MM.1S (cell line): ENCODE measurements at places on chromosomes 1 and 21.

- no peak for DNase-seq
- no peak overlapping the region for H3K27ac ChIP-seq
- no peaks in the 10 kb centered on the region for H3K36me3 ChIP-seq
These were observed 66.7 kb downstream of the PATJ start for GRCh38 chr1:61808968-61809367.

GRCh38 chr1:83024251-83024767 lies 974.6 kb downstream of the TTLL7 start:
- no peak overlapping the region for H3K4me3 ChIP-seq
- no peak overlapping the region for H3K27ac ChIP-seq
- DNase-seq: no peak
- H3K36me3 ChIP-seq: no peaks in the 10 kb centered on the region

GRCh38 chr1:206802401-206802800 lies 30.1 kb upstream of the IL10 start:
- H3K27me3 ChIP-seq: no peaks in the 10 kb centered on the region
- H3K27ac ChIP-seq: peak overlapping the region; percentile 89; the same call in 1 of the 2 replicates
- DNase-seq: no peak
- H3K4me1 ChIP-seq: peaks cover 41% of the 10 kb centered on the region
- no peak overlapping the region for H3K4me3 ChIP-seq
- no peaks in the 10 kb centered on the region for H3K36me3 ChIP-seq

DNA sequence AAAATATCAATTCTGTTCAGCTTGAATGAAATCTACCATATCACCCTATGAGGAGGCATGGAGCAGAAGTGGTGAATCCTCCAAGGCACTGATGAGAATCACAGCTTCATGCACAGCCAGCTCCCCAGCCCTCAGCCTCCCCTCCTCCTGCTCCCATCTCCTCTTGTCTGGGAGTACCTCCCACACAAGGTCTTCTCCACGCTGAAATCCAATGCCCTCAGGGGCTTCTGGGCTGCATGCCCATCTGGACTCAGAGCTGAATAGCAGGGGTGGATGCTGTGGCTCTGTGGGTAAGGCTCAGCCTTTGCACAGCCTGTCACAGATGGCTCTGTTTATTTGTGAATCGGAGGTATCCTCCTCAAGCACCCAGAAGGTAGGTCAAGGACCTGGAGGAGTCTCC lies 48.6 kb downstream of the KCNC4 start:
- no peak for DNase-seq
- no peak overlapping the region for H3K4me3 ChIP-seq
- peaks cover 19% of the 10 kb centered on the region for H3K4me1 ChIP-seq
- no peak overlapping the region for H3K27ac ChIP-seq

DNA sequence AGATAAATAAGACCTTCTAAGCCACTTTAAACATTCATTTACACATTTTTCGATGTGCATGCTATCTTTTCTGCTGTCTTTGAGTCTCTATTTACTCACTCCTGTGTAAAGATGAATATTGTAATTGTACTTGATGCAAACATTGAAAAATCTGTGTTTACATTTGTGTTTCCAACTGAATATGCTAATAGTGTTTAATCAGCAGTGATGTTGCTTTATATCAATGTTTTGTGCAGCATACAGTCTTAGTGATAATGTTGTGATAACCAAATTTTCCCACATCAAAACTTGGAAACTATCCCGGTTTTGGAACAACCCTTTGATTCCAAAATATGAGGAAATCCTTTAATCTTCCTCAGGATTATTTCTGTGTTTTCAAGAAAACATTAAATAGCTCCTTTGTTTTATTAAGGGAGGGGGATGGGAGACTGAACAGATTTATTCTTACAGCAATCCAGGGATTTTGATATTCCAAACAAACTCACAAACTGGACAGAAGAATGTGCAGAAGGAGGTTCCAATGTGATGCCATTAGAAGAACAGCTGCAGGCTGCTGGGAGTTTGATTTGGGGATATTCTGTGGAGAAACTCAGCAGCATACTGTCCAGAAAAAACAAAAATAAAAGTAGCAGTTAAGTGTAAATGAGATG lies 248.0 kb downstream of the S1PR1 start:
- no peak overlapping the region for H3K27ac ChIP-seq
- H3K4me3 ChIP-seq: no peak overlapping the region
- no peak for DNase-seq
- no peaks in the 10 kb centered on the region for H3K27me3 ChIP-seq
- no peaks in the 10 kb centered on the region for H3K36me3 ChIP-seq

GRCh38 chr1:174932587-174932986 lies 67.2 kb upstream of the CACYBP start:
- no peak overlapping the region for H3K4me3 ChIP-seq
- no peak overlapping the region for H3K27ac ChIP-seq
- no peak for DNase-seq
- H3K27me3 ChIP-seq: no peaks in the 10 kb centered on the region

DNA sequence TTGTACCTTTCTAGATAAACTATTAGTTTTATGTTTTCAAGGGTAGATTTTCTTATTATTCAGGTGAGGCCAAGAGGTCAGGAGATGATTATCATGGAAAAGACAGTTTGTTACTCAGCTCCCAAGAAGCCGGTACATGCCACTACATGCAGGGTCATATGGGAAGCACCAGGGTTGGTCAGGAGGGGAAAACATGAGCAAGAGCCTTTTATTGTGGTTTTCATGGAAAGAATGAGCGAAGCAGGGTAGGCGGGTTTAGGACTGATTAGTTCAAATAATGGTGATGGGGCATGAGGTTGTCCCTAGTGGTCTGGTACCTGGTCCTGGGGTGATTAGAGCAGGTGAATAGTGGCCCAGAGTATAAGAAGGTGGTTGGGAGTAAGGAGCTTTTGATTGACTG lies 189.9 kb downstream of the APP start:
- H3K4me3 ChIP-seq: no peak overlapping the region
- no peak for DNase-seq
- H3K27me3 ChIP-seq: no peaks in the 10 kb centered on the region
- H3K4me1 ChIP-seq: no peaks in the 10 kb centered on the region
- no peaks in the 10 kb centered on the region for H3K36me3 ChIP-seq

GRCh38 chr1:182680901-182681567 lies 3.4 kb downstream of the RGS8 start:
- no peak overlapping the region for H3K4me3 ChIP-seq
- H3K27me3 ChIP-seq: peaks cover 26% of the 10 kb centered on the region
- H3K4me1 ChIP-seq: peaks cover 17% of the 10 kb centered on the region
- H3K36me3 ChIP-seq: no peaks in the 10 kb centered on the region

- DNase-seq: no peak
- H3K36me3 ChIP-seq: no peaks in the 10 kb centered on the region
- no peaks in the 10 kb centered on the region for H3K4me1 ChIP-seq
- no peak overlapping the region for H3K27ac ChIP-seq
These were observed 145.6 kb downstream of the NFIA start for GRCh38 chr1:61227857-61228550.

DNA sequence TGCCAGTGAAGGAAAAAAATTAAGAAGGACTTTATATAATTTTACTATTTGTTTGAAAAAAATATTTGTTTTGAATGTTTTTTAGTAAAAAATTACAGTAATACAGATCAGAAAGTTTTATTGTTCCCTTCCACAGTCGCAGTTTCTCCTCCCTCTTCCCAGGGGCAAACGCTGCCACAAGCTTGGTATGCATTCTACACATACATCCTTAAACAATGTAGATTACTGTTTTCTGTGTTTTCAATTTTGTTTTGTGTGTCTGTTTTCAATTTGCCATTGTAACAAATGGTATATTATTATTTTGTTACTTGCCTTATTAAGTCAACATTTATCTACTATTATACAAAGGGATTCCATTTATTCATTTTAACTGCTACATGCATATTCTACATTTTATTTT lies 257.1 kb downstream of the HMCN1 start:
- no peaks in the 10 kb centered on the region for H3K4me1 ChIP-seq
- no peaks in the 10 kb centered on the region for H3K27me3 ChIP-seq
- no peak overlapping the region for H3K4me3 ChIP-seq

DNA sequence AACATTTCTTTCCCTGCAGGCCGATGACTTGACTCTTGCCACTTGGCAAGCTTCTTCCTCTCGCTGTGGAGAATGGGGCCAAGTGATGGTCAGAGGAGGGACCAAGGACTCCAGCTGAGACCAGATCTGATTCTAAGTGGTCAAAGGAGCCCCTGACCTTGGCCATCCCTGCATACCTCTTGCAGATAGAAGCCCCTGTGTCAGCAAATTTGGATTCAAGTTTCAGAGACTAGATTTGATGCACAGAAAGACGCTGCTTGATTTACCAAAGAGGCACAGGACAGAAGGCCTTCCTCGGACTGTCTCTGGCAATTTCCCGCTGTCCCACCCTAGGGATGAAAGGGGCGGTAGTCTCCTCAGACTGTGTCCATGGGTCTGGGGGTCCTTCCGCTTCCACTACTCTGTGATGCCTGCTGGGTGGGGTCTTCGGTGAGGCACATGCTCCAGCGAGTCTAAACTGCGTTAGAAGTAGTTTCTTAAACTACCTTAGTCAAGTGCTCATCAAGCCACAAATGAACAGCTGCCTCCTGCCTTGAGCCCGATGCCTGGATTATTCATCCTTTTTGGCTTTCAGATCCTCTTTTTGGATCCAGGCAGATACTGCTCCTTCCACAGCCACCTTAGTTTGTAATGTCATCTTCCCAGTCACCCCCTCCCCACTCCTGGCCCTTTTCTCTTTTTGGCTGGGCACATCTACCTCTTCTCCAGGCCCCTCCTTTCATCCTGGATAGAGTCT lies 31.8 kb upstream of the RBM15 start:
- H3K36me3 ChIP-seq: no peaks in the 10 kb centered on the region
- no peak for DNase-seq
- no peak overlapping the region for H3K27ac ChIP-seq

DNA sequence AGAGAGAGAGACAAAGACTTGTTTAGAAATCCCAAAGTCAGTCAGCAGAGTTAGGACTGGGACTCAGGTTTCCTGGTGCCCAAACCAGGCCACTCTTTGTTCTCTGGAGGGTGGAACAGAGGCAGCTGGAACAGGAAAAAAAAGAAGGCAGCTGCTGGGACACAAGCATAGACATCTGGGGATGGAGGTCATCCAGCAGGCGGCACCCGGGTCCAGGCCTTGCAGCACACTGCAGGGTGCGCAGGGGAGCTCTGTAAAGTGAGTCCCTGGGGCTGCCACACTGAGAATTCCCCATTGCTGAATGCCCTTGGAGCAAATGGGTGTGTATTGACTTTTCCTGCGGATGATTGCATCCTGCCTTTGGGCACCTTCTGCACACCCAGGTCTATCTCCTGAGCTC lies 222.9 kb upstream of the CSF3R start:
- H3K27ac ChIP-seq: no peak overlapping the region
- DNase-seq: no peak

DNA sequence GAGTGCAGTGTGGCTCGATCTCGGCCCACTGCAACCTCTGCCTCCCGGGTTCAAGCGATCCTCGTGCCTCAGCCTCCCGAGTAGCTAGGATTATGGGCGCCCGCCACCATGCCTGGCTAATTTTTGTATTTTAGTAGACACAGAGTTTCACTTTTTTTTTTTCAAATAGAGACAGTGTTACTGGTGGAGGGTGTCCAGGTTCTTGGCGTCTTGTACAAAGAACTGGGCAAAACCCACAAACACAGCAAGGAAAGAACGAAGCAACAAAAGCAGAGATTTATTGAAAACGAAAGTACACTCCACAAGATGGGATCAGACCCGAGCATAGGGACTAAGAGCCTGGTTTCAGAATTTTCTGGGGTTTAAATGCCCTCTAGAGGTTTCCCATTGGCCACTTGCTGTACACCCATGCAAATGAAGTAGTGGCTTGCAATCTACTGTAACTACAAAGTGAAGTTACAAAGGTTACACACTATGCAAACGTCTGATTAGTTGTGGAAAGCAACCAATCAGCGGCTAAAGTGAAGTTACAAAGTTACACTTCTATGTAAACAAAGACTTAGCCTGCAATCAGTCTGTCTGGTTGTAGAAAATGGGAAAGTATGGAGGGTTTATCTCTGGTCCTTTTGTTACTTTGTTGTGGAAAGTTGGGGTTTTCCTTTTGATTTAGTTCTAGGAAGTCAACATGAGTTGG lies 199.1 kb downstream of the DYRK1A start:
- no peaks in the 10 kb centered on the region for H3K27me3 ChIP-seq
- H3K4me1 ChIP-seq: peaks cover 15% of the 10 kb centered on the region
- peak; percentile 21 for DNase-seq
- H3K27ac ChIP-seq: no peak overlapping the region
- no peaks in the 10 kb centered on the region for H3K36me3 ChIP-seq
- no peak overlapping the region for H3K4me3 ChIP-seq

- no peaks in the 10 kb centered on the region for H3K27me3 ChIP-seq
- H3K36me3 ChIP-seq: no peaks in the 10 kb centered on the region
- no peak for DNase-seq
These were observed 616 bp downstream of the MCOLN3 start for GRCh38 chr1:85047472-85048295.

DNA sequence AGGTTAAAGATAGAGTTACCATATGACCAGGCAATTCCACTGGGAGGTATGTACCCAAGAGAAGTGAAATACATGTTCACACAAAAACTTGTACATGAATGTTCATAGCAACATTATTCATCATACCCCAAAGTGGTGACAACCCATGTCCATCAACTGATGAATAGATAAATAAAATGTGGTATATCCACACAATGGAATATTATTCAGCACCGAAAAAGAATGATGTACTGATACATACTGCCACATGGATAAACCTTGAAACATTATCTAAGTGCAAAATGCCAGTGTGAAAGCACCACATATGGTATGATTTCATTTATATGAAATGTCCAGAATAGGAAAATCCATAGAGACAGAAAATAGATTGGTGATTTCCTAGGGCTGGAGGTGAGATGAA lies 53.4 kb upstream of the PAXBP1 start:
- no peaks in the 10 kb centered on the region for H3K27me3 ChIP-seq
- no peaks in the 10 kb centered on the region for H3K4me1 ChIP-seq
- no peaks in the 10 kb centered on the region for H3K36me3 ChIP-seq
- DNase-seq: no peak

DNA sequence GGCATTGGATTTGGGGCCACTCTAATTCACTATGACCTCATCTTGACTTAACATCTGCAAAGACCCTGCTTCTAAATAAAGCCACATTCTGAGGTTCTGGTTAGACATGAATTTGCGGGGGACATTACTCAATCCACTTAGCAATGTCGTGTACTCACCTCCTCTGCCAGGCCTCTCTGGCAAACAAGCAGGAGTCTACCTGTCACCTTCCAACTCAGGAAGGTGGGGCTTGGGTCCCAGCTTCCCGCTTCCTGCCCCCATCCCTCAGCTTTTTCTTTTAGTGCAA lies 177.8 kb downstream of the PSMG1 start:
- H3K36me3 ChIP-seq: no peaks in the 10 kb centered on the region
- H3K27ac ChIP-seq: no peak overlapping the region
- no peaks in the 10 kb centered on the region for H3K4me1 ChIP-seq
- DNase-seq: no peak
- H3K27me3 ChIP-seq: peaks cover 25% of the 10 kb centered on the region; the same call in 1 of the 2 replicates

- no peaks in the 10 kb centered on the region for H3K27me3 ChIP-seq
- DNase-seq: peak; percentile 84
- no peaks in the 10 kb centered on the region for H3K4me1 ChIP-seq
- H3K36me3 ChIP-seq: no peaks in the 10 kb centered on the region
These were observed 3.6 kb downstream of the KCNE2 start for GRCh38 chr21:34367320-34367935.

- H3K27me3 ChIP-seq: no peaks in the 10 kb centered on the region
- H3K27ac ChIP-seq: no peak overlapping the region
- H3K36me3 ChIP-seq: no peaks in the 10 kb centered on the region
- no peak for DNase-seq
- no peak overlapping the region for H3K4me3 ChIP-seq
These were observed 80.6 kb downstream of the PLXNA2 start for GRCh38 chr1:208163539-208163938.
